CD4-positive, alpha-beta T cell (primary cell): ENCODE measurements at places on chromosomes 4 and X.

- no peaks in the 10 kb centered on the region for H3K27me3 ChIP-seq
- no peaks in the 10 kb centered on the region for H3K36me3 ChIP-seq
- H3K4me1 ChIP-seq = no peaks in the 10 kb centered on the region
- H3K27ac ChIP-seq = no peak overlapping the region
- DNase-seq = no peak
Measured at GRCh38 chr4:89048906-89049601, 7.9 kb downstream of the FAM13A start.

- H3K27ac ChIP-seq = no peak overlapping the region
- H3K4me1 ChIP-seq = no peaks in the 10 kb centered on the region
- no peaks in the 10 kb centered on the region for H3K36me3 ChIP-seq
Measured at GRCh38 chr4:10272511-10272910, 155.9 kb upstream of the WDR1 start.

- H3K27ac ChIP-seq = no peak overlapping the region
- no peaks in the 10 kb centered on the region for H3K27me3 ChIP-seq
- H3K36me3 ChIP-seq = no peaks in the 10 kb centered on the region
- no peak overlapping the region for H3K4me3 ChIP-seq
Measured at GRCh38 chrX:151759041-151759708, 24.6 kb downstream of the CNGA2 start.

DNA sequence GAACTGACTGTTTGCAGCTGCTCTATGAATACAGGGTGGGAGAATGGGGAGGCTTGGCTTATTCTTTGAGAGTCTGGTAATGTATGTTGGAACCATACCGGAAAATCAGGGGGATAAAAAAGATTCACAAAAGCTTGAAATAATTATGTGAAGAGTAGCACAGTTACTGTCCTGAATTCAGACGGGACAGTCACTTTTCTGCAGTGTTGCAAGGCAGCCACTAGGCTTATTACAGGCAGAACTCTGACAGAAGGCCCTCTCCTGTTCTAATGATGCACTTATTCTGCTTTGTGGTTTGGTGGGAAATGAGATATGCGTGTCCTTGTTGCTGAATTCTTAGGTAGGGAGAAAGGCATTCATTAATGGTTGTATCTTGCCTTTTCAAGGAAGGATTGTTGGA is 37.2 kb downstream of the GUCY1B1 start:
- no peak overlapping the region for H3K4me3 ChIP-seq
- H3K4me1 ChIP-seq = no peaks in the 10 kb centered on the region
- no peak overlapping the region for H3K27ac ChIP-seq
- no peak for DNase-seq

GRCh38 chr4:79287718-79288117 is 38.1 kb downstream of the NAA11 start:
- DNase-seq = no peak
- H3K4me3 ChIP-seq = no peak overlapping the region
- H3K27ac ChIP-seq = no peak overlapping the region
- no peaks in the 10 kb centered on the region for H3K27me3 ChIP-seq
- no peaks in the 10 kb centered on the region for H3K36me3 ChIP-seq

DNA sequence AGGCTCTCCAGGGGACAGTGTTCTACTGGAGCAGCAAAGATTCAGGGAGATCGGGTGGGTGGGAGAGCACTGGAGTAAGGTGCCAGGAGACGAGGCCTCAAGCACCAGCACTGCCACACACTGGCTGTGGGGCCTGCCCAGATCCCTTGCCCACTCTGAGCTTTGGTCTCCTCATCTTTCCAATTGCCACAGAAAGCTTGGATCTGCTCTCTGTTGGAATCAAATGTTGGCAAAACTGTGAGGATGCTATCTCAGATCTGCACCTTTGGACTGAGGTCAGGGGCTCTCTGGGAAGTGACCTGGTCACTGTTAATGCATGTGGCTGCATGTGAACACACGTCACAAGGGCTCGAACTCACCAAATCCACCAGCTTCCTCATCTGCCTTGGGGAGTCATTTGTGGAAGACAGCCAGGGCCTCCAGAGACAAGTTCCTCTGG is 1.3 kb downstream of the RIPPLY1 start:
- no peaks in the 10 kb centered on the region for H3K27me3 ChIP-seq
- H3K27ac ChIP-seq = no peak overlapping the region
- no peaks in the 10 kb centered on the region for H3K4me1 ChIP-seq

DNA sequence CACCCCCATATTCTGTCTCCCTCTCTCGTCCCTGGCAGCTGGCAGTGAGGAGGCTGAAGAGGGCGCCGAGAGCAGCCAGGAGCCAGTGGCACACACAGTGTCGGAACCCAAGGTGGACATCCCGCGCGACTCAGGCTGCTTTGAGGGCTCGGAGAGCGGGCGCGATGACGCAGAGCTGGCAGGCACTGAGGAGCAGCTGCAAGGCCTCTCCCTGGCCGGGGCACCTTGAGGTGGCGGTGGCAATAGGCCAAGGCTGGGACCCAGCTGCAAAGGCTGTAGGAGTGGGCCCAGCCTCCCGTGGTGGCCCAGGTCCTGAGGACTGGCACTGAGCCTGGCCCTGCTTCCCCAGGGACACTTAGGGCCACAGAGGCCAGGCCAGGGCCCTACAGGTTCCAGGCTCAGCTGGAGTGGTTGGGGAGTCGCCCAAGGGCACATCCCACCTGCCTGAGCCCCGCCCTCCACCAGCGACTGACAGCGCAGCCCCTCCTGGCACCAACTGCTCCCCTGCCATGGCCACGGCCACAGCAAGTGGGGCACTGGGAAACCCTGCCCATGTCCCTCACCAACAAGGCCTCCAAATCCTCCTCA is 13.9 kb downstream of the SASH3 start:
- no peaks in the 10 kb centered on the region for H3K27me3 ChIP-seq
- H3K4me3 ChIP-seq = no peak overlapping the region
- DNase-seq = no peak
- H3K4me1 ChIP-seq = peaks cover 22% of the 10 kb centered on the region
- peak overlapping the region; percentile 35 for H3K27ac ChIP-seq

- H3K27me3 ChIP-seq = no peaks in the 10 kb centered on the region
- no peak overlapping the region for H3K4me3 ChIP-seq
- peaks cover 38% of the 10 kb centered on the region for H3K36me3 ChIP-seq
- no peaks in the 10 kb centered on the region for H3K4me1 ChIP-seq
- H3K27ac ChIP-seq = no peak overlapping the region
Measured at GRCh38 chrX:136863826-136864225, 16.7 kb downstream of the RBMX start.

GRCh38 chr4:1406394-1406980 is at the start of gene NKX1-1:
Gene NKX1-1, minus strand, starts transcription at chr4:1406442. Its CDS starts 0 bp downstream, at chr4:1406442.
- no peak within 1 kb of the TSS for H3K4me3 ChIP-seq
- H3K27ac ChIP-seq = no peak within 1 kb of the TSS
- peaks cover 73% of the 10 kb centered on the region for H3K27me3 ChIP-seq
- no peak for DNase-seq
- H3K4me1 ChIP-seq = peaks cover 22% of the 10 kb centered on the region
- H3K36me3 ChIP-seq = no peaks in the 10 kb centered on the region

GRCh38 chr4:78653655-78654054 is 102.1 kb downstream of the ANXA3 start:
- no peak overlapping the region for H3K4me3 ChIP-seq
- no peaks in the 10 kb centered on the region for H3K36me3 ChIP-seq
- no peaks in the 10 kb centered on the region for H3K27me3 ChIP-seq

- peak overlapping the region; percentile 83 for H3K27ac ChIP-seq
- peaks cover 17% of the 10 kb centered on the region for H3K4me1 ChIP-seq
- DNase-seq = no peak
- H3K4me3 ChIP-seq = peak overlapping the region; percentile 37
- H3K36me3 ChIP-seq = peaks cover 10% of the 10 kb centered on the region
- no peaks in the 10 kb centered on the region for H3K27me3 ChIP-seq
Measured at GRCh38 chrX:21974011-21974385, 33.5 kb downstream of the SMS start.

DNA sequence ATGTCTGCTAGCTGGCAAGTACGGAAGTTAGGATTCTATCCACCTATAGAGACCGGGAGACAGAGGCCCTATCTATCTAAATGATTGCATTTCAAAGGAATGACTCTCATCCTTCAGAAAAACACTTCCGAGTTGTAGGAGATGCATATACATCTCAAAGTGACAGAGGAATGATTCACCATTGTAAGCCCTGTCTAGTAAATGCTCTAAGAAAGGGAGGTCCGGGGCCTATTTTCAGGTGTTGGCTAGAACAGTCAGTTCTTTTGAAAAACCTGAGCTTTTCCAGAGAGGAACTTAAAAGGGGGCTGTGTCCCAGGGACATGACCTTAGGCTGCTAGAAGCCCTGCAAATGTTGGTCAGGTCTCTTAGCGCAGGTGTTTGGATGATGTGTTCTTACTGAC is 262.9 kb upstream of the IL1RAPL1 start:
- no peaks in the 10 kb centered on the region for H3K36me3 ChIP-seq
- H3K4me1 ChIP-seq = no peaks in the 10 kb centered on the region
- DNase-seq = no peak
- no peak overlapping the region for H3K4me3 ChIP-seq

DNA sequence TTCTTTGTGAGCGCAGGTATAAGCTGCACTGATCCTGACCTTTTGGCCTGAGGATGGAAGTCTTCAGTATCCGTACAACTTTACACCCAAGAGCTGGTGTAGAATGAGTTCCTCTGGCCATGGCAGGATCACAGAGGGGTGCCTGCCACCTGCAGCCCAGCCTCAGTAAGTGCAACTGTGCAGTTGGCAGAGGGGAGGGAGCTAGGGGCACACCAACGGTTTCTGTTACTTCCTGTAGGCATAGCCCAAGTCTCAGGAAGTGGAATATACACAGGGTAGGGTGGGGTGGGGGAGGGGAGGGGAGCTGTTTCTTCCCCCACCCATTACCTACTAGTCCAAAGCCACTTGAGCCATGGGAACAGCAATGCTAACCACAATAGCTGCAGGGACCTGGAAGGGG is 85.4 kb upstream of the GBA3 start:
- H3K4me1 ChIP-seq = peaks cover 2% of the 10 kb centered on the region
- H3K27ac ChIP-seq = no peak overlapping the region
- DNase-seq = no peak

GRCh38 chrX:10549280-10549679 is 71.1 kb downstream of the MID1 start:
- no peak for DNase-seq
- no peak overlapping the region for H3K4me3 ChIP-seq
- H3K27ac ChIP-seq = no peak overlapping the region
- no peaks in the 10 kb centered on the region for H3K4me1 ChIP-seq
- no peaks in the 10 kb centered on the region for H3K27me3 ChIP-seq
- H3K36me3 ChIP-seq = no peaks in the 10 kb centered on the region

- no peak overlapping the region for H3K27ac ChIP-seq
- no peak overlapping the region for H3K4me3 ChIP-seq
- no peaks in the 10 kb centered on the region for H3K4me1 ChIP-seq
- no peaks in the 10 kb centered on the region for H3K36me3 ChIP-seq
- DNase-seq = no peak
Measured at GRCh38 chr4:35511851-35512250, 732.5 kb downstream of the ARAP2 start.

- peaks cover 3% of the 10 kb centered on the region for H3K36me3 ChIP-seq
- DNase-seq = no peak
- H3K27me3 ChIP-seq = no peaks in the 10 kb centered on the region
- H3K4me3 ChIP-seq = no peak overlapping the region
Measured at GRCh38 chrX:44970709-44971108, 97.7 kb downstream of the KDM6A start.

DNA sequence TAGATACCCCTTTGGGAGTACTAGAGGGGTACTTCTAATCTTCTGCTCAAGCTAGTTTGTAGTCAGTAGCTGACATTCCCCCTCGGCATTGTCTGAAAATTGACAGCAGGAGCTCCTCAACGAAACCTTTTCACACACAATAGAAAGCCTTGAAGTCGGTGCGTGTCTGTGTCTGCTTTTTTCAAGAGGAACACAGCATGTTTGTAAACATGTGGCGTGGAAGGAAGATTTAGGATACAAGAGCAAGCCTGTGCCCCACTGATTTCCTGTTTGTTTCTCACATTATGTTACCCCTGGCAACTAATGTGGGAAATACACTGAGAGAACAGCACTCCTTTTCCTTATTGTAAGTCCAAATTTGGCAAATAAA is 252.6 kb downstream of the ANKRD50 start:
- H3K27me3 ChIP-seq = no peaks in the 10 kb centered on the region
- no peak overlapping the region for H3K4me3 ChIP-seq
- H3K36me3 ChIP-seq = no peaks in the 10 kb centered on the region
- no peak for DNase-seq
- H3K4me1 ChIP-seq = no peaks in the 10 kb centered on the region

DNA sequence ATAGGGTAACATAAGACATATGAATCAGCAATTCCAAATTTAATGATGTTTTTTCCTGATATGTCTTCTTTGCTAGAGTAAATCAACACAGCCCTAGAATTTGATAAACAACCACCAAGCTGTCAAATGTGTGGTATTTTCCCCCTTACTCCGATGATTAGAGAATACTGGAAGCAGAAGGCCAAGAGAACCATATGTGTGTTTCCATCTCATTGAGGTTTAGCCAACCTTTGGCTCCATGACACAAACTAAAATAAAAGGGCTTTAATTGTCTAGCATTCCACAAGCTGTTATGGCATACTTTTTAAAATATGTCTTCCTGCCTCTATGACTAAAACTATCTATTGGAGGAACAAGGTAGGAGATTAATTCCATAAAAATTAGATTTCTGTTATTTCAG is 1222.4 kb upstream of the AGA start:
- H3K27ac ChIP-seq = no peak overlapping the region
- no peak for DNase-seq
- no peaks in the 10 kb centered on the region for H3K4me1 ChIP-seq
- H3K4me3 ChIP-seq = no peak overlapping the region
- H3K36me3 ChIP-seq = no peaks in the 10 kb centered on the region

GRCh38 chr4:25120146-25120940 is 39.9 kb downstream of the SEPSECS start:
- peaks cover 20% of the 10 kb centered on the region for H3K36me3 ChIP-seq
- H3K4me1 ChIP-seq = no peaks in the 10 kb centered on the region
- no peak for DNase-seq

DNA sequence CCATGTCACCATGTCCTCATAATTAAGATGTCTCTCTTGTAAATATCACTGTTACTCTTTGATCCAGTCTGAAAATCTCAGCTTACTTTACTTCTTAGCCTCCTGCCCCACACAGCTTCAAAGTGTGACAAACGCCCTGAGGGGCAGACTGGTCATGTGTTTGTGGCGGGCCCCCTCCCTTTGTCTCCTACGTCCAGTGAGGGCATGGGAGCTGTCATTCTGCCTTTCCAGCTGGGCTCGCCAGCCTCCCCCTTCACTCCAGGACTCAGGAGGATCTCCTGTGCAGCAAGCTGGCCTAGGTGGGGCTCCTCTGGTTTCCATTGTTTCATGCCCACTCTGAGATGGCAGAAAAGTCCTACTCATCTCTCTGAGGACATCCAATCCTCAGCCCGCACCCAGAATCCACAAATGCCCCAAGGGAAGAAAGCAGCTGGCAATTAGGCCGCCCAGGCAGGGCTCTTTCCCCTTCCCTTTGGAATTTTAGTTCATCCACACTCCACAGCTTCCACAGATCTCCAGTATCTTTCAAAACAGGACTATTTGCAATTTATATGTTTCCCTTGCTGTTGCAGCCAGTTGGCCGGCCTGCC is 86.4 kb upstream of the C4orf50 start:
- H3K27ac ChIP-seq = no peak overlapping the region
- H3K36me3 ChIP-seq = peaks cover 2% of the 10 kb centered on the region
- H3K4me1 ChIP-seq = no peaks in the 10 kb centered on the region
- no peak for DNase-seq

- no peaks in the 10 kb centered on the region for H3K36me3 ChIP-seq
- no peak for DNase-seq
- no peak overlapping the region for H3K4me3 ChIP-seq
- H3K27me3 ChIP-seq = no peaks in the 10 kb centered on the region
Measured at GRCh38 chr4:82293304-82293703, 80.5 kb downstream of the HNRNPD start.
